NCI-H1930 (cell line): ENCODE measurements at places on chromosomes 2 and 18.

GRCh38 chr2:96110621-96111256 is 5.6 kb downstream of the ADRA2B start:
- DNase-seq = no peak

DNA sequence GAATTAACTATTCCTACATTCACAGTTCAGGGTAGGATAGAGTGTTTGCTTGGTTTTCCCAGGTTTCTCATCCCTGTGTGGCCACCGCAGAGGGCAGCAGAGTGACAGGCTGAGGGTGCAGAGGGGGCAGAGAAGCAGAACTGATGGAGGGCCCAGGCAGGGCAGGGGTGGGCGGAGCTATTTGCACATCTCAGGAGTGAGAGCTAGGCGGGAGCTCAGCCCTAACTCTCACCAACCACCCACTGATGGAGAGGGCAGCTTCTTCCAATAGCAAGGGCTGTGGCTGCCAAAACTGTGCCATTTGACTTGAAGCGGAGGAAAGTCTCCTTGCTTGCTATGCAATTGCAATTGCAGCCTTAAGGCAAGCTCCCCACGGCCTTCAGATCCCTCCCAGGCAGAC is 12.0 kb upstream of the DARS1 start:
- DNase-seq = no peak

DNA sequence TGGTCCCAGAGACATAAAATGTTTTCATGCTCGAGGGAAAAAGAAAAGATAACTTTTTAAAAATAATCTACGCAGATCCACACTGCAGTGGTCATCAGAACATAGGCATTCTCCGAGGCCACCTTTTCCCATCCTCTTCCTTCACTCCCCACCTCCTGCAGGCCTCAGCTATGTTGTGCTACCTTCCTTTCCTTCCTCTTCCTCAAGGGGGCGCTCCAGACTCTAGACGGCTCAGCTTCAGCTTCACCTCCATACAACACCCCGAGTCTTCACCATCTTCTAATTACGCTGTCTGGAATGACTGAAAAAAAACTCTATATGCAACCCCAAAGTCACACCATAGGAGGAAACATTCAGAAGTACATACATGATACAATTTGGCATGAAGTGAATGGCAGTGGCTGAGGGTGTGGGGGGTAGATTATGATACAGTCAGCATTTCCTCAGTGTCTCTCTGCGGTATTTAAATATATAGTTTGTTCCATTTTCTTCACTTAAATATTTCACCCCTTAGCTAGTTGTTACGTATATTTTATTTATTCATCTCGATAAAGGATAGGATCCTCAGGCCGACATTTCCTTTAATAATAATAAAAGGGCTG is 583.6 kb downstream of the IRS1 start:
- peak; percentile 44 for DNase-seq

DNA sequence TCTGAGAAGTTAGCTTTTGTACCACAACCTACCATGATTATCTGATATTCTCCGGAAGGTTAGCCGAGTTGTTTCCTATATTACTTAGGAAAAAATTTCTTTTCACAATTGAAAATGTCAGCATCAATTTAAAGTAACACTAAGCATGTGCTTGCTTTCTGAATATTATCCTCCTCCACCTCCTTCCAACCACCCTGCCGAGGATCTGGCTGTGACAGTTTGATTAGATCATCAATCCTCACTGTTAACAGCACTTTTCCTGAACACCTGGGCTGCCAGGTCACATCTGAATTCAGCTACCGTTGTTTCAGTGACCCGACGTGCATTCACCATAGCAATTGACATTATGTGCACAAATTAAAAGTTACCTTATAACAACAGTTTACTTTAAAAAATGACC is 207.0 kb downstream of the ZNF407 start:
- no peak for DNase-seq

GRCh38 chr2:201279079-201279478 is 18.7 kb downstream of the CASP8 start:
- no peak for DNase-seq

DNA sequence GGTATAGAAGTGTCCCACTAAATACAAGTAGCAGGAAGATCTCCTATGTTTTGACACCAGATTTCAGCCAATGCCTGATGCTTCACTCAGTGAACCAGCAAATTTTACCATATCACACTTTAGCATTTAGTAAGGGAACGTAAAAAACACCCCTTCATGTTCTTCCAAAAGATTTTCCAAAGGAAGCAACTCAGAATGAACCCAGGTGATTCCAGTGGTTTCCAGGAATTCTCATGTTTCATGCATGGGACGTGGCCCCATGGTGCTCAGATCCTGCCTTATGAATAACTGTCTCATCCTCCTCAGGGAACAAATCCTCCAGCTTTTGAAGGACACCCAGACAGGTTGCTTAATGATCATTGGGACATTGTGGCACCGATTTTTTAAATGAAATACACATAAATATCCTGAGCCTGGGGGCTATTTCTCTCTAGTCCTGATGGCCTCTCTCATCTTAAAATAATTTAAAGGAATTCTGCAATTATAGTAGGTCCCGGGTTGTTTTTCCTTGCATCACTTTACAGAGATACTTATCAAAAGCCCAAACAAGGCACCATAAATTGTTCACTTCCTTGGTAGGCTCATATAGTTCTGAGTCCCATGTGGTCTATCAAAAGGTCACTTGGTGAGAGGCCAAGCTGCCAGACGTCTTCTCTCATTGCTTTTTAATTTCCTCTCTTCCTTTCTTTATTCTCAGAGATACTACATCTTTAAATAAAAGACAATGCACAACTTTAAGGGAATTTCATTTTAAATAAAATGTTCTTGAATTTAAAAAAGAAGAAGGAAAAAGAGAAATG is 261.0 kb downstream of the ZNF516 start:
- DNase-seq = no peak

- no peak for DNase-seq
Observed at GRCh38 chr2:172297950-172298349, 129.4 kb upstream of the ITGA6 start.

GRCh38 chr2:48568547-48568946 is 38.6 kb downstream of the STON1 start:
- no peak for DNase-seq

DNA sequence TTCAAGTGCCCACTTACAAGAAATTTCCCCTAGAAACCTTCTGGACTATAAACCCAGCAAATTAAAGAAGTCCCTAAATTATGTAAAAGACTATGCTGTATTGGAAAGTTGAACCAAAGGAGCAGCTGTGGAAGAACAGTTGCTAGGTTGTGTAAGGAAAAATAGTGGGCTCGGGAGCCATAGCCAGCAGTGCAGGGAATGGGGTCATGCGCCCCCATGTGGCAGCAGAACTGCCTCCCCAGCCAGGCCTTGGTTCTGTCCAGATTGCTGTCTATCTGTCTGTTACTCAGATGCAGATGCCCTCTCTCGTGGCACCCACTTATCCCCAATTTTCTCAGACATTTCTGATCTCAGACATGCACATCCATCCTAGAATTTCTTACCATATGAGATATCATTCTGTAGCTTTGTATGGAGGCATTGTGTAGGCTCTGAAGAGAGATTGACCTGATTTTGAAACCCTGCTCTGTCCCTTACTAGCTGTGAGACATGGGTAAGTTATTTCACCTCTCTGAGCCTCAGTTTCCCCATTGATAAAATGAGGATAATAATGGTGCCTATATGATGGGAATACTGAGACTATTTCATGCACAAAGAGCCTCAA is 258.3 kb downstream of the SS18 start:
- DNase-seq = peak; percentile 15

- DNase-seq = no peak
Observed at GRCh38 chr2:240998995-240999791, 775 bp downstream of the SNED1 start.

- DNase-seq = no peak
Observed at GRCh38 chr2:57943315-57943714, 103.3 kb upstream of the VRK2 start.

DNA sequence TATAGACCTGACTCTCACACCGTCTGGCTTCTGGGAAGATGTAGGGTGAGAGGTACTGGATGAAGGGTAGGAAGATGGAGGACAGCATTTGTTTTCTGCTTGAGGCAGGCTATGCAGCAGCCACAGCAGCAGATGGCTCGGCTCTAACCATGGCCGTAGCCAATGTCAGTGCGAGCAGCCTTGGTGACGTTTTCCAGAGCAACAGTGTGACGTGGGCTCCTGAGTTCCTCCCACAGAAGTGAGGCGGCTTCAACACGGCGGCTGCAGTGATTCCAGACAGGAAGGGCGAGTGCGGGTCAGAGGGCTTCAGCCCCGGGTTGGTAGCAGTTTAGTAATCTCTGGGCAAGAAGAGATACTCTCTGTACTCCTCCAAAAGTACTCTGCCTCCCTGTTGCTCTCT is 133.0 kb upstream of the MYT1L start:
- peak; percentile 29 for DNase-seq
